ENCODE measurements at places on chromosomes 1 and 21.

- no peak for DNase-seq
Measured at GRCh38 chr1:110123224-110123623, 11.0 kb downstream of the UBL4B start.

DNA sequence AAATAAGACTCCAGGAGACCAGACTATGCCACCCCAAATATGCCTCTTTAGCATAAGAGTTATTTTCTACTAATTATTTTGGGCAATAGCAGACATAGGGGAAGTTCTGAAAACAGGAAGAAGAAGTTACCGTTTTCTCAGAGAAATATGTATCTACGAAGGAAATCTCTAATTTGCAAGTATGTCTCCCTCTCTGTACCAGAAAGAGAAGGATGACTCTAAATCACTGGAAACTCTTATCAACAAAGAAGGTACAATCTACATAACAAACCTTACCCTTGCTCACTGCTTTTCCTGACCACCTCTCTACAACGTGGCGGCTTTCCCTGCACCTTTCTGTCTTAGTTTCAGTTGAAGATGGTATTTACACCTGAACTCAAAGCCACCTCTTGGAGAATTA, 49.0 kb downstream of the OMA1 start:
- DNase-seq, result no peak

- DNase-seq, result no peak
Measured at GRCh38 chr1:234614081-234614489, 4.1 kb upstream of the IRF2BP2 start.

DNA sequence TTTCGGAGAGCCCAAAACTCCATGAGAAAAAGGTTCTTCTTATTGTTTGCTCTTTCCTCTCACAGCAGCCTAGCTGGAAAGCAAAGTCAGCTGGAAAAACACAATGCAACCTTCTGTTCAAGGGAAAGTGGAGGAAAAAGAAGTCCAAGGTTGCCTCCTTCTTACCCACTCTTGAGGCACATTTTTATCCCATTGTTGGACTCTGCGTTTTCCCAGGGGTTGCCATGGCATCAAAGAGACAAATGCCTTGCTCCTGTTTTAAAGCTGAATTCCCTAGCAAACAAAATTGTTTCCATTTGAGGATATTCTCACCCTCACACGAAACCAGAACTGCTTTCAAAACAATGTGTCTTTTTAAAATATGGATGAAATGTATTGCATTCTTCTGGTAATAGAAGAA, 45.1 kb upstream of the PALMD start:
- DNase-seq, result no peak

GRCh38 chr21:33543505-33544129, 779 bp downstream of the SON start:
- DNase-seq, result no peak

DNA sequence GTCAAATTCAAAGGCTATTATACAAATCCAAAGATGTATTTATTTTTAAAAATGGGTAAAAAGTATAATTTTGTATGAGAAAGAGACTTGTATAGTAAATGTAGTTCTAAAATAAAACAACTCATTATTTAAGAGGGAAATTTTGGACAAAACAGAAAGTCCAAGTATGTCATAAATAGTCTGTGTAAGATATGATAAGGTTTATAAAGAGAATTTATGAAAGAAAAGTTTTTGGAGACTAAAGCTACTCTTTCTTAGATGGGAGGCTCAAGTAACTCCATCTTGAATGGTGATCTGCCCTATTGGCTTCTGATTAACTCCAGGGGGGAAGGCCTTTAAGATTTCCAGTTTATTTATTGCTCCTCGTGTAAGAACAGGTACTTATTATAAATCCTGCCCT, 14.7 kb upstream of the OR2T27 start:
- no peak for DNase-seq

DNA sequence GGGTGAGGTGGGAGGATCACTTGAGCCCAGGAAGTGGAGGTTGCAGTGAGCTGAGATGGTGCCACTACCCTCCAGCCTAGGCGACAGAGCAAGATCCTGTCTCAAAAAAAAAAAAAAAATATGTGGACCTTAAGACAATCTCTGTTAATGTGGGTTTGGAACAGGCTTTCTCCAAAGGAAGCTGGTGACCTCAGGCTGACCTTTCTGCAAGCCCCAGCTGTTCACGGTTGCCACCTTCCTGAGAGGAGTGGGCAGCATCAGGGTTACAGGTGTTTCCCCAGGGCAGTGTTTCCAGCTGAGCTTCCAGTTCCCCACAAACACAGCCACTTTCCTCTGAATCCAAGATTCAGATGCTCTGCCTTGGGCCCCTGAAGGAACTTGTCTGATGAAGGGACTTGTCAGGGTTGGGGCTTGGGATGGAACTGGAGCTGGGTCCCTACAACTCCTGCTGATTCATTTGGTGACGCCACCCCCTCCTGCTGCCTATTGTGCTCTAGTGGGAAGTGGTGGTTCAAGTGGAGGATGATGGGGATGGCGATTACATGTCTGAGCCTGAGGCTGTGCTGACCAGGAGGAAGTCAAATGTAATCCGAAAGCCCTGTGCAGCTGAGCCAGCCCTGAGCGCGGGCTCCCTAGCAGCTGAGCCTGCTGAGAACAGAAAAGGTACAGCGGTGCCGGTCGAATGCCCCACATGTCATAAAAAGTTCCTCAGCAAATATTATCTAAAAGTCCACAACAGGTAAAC, 1.9 kb downstream of the ZBTB48 start:
- DNase-seq, result no peak

DNA sequence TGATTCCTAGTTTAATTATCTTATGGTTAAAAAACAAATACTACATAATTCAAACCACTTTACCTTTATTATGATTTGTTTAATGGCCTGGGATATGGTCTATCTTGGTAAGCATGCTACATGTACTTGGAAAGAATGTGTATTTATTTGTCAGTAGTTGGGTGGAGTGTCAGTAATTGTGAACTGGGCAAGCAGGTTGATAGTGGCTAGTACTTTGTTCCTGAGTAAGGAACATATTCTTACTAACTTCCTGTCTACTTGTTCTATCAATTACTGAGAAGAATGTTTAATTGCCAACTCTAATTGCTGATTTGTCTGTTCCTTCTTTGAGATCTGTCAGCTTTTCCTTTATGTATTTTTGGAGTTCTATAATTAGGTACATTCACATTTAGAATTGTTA, 49.2 kb upstream of the ABCG1 start:
- no peak for DNase-seq
